ENCODE measurements at places on chromosomes 6 and 20.

DNA sequence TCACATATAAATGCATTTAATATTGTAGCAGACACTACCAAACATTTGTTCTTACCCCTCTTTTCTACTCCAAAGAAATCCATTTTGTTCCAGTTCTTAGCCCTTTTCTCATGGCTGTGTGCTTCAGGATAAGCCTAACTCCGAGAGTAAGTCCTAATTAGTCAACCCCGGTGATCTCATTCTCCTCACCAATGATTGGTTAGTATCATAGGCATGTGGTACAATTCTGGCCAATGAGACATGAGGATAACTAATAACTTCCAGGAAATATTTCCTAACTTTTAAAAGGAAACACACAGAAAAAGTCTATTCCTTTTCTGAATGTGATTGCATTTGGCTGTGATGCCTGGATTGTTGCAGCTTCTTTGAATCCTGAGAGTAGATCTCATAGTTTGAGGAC lies 116.0 kb downstream of the GPR63 start:
- no peak for DNase-seq

GRCh38 chr6:142940487-142940886 lies 4.5 kb downstream of the HIVEP2 start:
- DNase-seq, result no peak

DNA sequence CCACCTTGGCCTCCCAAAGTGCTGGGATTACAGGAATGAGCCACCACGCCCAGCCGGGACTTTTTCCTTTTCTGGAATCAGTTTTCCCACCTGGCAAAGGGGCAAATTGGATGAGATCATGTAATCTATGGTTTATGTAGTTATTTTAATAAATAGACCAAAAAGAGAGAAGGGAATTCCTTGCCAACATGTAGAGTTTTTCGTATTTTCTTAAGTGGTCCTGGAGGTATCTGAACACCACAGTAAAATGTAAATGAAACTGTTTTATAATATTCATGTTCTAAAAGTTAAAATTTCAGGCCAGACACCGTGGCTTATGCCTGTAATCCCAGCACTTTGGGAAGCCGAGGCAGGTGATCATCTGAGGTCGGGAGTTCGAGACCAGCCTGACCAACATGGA lies 185.1 kb upstream of the ZNF217 start:
- no peak for DNase-seq

DNA sequence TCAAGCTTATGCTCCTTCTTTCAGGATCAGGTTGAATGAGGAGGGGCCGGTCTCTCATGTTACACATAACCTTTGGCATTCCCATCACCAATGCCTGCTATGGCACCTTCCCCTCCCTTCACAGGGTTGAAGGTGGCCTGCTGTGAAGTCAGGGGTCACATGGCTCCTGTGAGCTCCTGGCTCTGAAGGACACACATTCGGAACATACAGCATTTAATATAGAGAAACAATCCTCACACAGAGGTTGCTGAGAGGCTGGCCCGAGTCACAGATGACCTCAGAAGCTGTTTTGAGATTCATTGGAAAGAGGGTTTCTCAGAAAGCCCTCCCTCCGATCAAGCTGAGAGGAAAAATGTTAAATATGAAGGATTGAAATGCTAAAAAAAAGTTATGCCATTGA lies 82.1 kb downstream of the PSMG4 start:
- DNase-seq, result no peak

DNA sequence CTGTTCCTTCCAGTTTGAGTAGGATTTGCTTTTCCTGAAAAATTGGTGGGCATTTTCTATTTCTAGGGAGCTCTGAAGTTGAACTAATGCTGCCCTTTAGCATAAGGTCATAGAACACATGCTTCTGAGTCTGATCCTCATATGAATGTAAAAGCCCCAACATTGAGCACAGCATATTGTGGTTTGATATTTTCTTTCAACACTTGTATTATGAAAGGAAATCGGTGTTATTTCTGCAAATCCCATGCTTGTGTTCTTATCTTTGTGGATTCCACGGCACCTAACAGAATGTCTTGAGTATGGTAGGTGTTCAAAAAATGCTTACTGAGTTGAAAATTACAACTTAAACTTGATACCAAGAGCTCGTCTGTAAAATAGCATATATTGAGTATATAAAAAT lies 85.8 kb downstream of the TRMT11 start:
- no peak for DNase-seq

DNA sequence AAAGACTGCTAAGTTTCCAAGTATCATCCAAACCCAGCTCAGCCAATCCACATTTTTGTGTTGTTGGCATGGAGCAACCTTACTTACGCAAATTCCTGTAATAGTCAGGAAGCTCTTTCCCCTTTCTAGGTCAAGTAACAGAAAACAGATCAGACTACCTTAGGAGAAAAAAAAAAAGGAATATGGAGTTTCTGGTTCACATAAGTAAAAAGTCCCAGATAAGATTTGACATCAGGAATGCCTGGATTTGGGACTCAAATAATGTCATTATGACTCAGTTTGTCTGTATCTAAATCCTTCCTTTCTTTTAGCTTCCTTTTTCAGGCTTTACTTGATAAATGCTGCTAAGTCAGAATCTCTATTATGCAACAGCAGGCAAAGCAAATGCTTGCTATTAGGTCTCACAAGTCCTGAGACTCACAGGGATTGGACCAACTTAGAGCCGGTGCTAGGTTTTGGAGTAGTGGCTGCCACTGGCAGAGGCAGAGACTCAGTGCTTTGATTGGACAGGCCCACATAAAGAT lies 44.5 kb downstream of the NCOA7 start:
- no peak for DNase-seq

DNA sequence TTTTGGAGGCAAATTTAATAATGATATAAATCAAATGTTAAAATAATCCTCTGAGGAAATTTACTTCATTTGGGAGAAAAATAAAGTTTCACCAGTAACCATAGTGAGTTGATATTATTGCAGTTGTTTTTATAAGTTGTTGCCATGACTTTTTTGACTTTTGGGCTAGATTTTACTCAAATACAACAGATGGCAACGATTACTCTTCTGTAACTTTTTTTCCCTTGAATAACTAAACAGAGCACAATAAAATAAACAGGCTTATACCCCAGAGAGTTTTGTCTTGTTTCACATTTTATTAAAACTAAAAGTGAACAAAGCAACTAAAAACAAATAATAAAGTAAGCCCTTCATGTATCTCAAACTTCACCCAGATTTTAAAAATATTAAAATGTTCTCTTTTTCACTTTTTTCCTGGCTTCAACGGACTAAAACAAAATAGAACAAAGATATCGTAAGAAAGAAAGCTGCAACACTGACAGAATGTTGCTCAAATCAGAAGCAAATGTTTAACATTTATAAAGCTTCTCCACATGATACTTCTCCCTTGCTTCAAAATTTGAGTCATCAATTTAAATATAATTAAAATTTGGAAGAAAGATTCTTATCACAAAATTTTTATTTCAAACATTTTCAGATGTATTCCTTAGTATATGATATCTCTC lies 42.5 kb upstream of the BMP5 start:
- no peak for DNase-seq

- no peak for DNase-seq
Observed at GRCh38 chr6:3721810-3722621, 29.5 kb downstream of the PXDC1 start.

DNA sequence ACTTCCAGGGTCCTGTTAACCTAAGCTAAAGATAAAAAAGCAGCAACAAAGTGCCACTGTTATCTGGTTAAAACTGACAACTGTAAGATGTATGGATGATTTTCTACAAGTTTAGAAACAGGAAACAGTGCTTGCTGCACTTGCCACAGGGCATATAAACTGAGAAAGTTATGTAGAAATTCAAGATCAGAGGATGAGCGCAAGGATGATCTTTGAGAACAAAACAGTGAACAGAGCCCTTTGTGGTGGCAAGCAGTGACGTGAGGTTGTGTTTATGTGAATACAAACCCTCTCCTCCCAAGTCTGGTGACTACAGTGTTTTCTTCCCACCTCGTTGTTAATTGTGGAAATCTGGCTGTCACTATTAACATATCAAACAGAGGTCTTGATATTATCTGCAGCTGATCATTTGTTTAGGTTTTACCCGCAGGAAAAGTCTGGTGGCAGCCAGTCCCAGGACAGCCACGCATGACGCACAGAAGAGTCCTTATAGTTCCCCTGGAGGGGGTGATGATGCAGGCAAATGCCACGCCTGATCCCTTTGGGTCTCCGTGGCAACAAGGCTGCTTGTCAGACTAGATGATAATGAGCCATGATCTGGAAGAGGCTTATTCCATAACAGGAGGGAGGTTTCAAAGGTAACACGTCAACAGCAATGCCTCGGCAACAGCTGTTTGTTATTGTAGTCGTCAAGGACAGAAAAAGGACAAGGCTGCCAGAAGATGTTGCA lies 43.1 kb upstream of the TNFAIP3 start:
- no peak for DNase-seq

DNA sequence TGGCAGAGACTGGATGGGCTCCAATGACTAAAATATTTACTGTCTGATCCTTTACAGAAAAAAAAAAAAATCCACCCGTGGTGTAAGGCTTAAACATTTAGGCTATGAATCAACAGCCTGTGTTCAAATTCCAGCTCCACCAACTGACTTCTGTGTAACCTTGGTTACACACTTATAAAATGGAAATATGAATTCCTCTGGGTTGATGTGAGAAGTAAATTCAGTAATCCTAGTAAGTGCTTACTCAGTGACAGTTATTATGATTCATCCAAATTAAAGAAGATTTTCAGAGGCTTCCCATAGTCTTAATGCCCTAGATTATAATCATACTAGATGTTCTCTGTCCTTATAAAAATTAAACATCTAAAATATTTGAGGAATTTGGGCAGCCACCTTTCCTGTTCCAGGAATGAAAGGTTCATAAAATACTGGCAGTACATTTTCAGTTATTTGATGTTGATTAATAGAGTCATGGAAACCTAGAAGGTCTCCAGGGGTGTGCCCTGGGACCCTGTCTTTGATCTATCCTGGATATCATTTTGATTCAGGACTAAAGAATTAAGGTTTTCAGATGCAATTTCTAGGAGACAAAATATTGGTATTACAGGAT lies 180.3 kb upstream of the ZNF217 start:
- DNase-seq, result no peak

- no peak for DNase-seq
Observed at GRCh38 chr20:40600441-40601219, 88.4 kb downstream of the MAFB start.

GRCh38 chr6:116507324-116507723 lies 4.1 kb upstream of the CALHM5 start:
- DNase-seq, result no peak

DNA sequence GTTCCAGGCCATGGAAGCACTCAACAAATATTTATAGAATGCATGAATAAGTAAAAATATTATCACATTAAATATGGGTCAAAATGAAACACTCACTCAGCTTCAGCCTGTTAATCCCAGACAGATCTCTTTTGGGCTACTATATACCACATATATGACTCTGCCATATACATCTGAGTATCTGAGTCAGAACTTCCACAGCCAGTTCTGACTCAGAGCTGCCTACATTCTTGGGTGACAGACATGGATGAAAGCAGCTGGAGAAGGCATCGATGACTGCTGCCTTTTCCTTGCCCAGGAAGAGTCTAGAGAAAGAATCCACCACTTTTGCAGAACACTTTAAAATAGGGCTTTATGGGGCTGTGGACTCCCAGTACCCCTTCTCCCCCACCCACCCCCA lies 11.5 kb upstream of the PDYN start:
- no peak for DNase-seq

Measured in kidney epithelial cell (primary cell).